Activated CD8-positive, alpha-beta memory T cell treated with anti-CD3 and anti-CD28 coated beads for 48 hours (primary cell): ENCODE measurements at places on chromosomes 12 and 14.

- DNase-seq: no peak
Measured at GRCh38 chr12:71947645-71948105, 9.0 kb downstream of the TPH2 start.

- DNase-seq: no peak
Measured at GRCh38 chr12:57632073-57632957, 686 bp downstream of the B4GALNT1 start.

- no peak for DNase-seq
Measured at GRCh38 chr14:88078525-88078924, 73.6 kb downstream of the GPR65 start.

GRCh38 chr12:13727707-13728195 lies 253.7 kb downstream of the GRIN2B start:
- no peak for DNase-seq

DNA sequence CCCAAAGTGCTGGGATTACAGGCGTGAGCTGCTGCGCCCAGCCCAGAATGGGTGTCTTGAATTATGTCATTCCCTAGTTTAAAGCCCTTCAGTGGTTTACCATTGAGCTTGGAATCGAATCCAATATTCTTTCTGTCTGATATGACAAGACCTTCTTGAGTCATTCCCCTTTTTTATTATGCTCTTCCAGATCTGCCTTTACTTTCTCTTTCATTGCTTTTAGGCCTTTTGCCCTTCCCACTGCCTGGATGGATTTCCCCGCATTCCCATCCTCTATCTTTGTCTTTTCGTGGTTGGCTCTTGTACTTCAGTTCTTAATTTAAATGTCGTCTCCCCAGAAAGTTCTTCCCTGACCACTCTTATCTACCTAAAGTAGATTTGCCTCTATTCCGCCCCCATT lies 1.6 kb downstream of the TRAFD1 start:
- no peak for DNase-seq

- no peak for DNase-seq
Measured at GRCh38 chr12:1862973-1863372, 42.6 kb downstream of the LRTM2 start.

- no peak for DNase-seq
Measured at GRCh38 chr14:73785834-73786635, 65.6 kb upstream of the PTGR2 start.

DNA sequence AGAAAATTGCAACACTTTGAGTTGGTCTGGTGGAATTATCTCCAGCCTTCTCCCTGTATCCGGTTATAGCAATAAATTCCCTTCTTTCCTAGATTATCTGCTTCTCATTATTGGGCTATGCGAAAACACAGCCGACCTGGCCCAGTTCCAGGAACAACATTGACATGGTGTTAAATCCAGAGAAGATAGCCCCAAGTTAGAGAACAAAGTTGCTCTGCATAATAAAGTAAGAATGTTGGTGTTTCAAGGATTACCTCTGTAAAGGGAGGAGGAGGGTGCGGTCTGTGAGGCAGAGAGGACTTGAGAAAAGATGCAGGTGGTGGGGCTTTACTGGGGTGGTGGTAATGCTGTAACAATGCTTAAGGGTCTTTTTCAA lies 12.1 kb downstream of the TCL1A start:
- DNase-seq: no peak

DNA sequence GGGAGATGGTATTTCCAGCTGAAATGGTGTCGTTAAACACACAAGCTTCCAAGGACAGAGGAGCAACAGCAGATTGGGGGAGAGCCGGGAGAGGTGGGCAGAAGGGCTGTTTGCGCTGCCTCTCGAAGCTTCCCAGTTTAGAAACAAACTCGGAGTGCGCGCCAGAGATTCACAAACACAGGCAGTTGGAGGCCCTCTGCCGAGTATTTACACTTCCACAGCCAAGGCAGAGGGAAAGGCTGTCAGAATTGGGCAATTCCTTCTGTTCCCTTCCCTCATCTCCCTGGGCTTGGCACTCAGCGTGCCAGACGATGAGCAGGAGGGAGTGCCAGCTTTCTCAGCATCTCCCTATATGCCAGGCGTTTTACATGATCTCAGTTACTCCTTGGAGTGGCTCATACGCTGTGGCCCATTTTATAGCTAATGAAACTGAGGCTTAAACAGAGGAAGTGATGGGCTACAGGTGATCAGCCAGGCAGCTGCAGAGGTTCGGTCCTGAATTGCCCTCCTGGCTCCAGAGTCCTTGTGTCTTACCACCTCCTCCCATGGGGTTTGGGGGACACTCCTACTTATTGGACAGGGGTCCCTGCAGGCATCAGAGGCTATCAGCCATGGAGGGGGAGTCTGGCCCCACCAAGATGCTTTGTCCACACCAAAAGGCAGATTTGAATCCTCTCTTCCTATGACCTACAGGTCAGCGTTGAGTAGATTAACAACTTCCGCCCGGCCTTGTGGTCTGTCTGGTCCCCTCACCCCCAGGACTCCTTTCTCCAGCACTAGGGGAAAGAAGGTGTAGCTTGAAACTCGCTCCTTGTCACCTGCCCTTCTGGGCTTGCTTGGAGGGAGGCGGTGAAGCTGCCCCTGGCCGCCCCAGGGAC lies 3.1 kb downstream of the FAM222A start:
- DNase-seq: no peak

- no peak for DNase-seq
Measured at GRCh38 chr14:20198991-20199390, 8.3 kb downstream of the OR11G2 start.

- DNase-seq: no peak
Measured at GRCh38 chr12:9606736-9607372, 862 bp downstream of the KLRB1 start.

GRCh38 chr12:121167232-121167820 lies 34.6 kb downstream of the P2RX7 start:
- DNase-seq: no peak

DNA sequence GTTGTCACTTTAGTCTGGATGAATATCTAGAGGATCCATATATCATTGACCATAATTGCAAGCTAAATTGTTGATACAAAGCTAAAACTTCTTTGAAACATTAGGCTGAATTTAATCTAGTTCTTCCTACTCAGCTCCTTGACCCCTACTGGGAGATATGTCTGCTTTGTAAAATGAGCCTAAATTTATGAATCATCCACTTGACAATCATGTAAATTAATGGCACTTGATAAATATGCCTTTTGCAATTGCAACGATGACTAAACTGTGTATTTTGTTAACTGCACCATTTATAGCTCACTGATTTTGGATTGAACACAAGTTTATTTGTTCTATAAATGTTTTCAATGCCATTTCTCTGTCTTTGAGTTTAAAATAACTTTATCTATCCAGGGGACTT lies 1616.5 kb upstream of the FLRT2 start:
- DNase-seq: no peak
